ENCODE measurements at places on chromosomes 1 and 21.

- DNase-seq = no peak
Measured at GRCh38 chr1:15187175-15188129, 33.9 kb downstream of the TMEM51 start.

DNA sequence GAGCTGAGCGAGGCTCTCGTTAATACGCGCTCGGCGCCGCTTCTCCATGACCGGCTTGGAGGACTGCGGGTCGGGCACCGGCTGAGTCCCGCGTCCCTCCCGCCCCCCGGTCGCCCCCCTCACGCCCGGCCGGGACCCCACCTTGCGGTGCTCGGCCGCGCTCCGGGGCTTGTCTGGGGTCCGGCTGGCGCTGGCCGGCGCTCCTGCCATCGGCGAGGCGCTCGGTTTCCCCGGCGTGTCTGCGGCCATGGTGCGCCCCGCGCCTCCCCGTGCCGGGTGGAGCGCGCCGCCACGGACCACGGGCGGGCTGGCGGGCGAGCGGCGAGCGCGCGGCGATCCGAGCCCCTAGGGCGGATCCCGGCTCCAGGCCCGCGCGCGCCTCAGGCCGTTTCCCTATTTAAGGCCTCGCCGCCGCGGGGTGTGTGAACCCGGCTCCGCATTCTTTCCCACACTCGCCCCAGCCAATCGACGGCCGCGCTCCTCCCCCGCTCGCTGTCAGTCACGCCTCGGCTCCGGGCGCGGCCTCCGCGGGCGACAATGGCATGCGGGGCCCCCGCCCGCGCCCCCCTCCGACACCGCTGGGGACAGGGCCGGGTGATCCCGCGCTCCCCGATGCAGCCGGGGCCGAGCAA, at the start of gene HES4:
TSS of gene HES4 (minus strand) at position 373 of the 632 bp plus-strand sequence. CDS start at position 249, 124 bp downstream.
- no peak for DNase-seq

DNA sequence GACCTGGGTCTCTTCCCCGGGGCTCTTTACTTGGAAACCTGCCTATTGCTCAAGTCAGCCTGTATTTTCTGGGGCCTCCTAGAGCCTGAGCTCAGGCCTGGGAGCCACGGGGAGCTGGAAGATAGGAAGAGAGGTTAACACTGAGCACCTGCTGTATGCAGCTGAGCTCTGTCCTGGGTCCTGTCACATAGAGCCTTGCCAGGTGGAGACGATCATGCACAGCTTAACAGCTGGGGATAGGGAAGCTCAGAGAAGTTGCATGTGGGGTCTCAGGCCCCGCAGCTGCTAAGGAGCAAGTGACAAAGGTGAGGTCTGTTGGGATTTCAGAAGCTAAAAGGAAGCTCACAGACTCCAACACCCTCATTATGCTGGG, 127.4 kb upstream of the TMEM51 start:
- DNase-seq = no peak

DNA sequence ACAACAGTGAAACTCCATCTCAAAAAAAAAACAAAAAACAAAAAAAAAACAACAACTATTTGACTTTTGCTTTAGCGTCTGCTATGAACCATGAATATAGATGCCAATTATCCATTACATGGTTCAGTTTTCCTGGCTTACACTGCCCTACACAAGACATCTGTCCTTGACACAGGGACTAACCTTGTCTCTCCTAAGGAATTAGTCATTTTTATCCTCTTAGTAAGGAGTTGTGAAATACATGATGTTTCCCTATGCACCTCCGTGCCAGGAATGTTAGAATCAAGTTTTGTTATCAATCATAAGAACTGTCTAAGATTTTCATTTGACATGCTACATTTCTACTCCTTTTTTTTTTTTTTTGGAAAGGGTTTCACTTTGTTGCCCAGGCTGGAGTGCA, 241.8 kb downstream of the KIF26B start:
- no peak for DNase-seq

DNA sequence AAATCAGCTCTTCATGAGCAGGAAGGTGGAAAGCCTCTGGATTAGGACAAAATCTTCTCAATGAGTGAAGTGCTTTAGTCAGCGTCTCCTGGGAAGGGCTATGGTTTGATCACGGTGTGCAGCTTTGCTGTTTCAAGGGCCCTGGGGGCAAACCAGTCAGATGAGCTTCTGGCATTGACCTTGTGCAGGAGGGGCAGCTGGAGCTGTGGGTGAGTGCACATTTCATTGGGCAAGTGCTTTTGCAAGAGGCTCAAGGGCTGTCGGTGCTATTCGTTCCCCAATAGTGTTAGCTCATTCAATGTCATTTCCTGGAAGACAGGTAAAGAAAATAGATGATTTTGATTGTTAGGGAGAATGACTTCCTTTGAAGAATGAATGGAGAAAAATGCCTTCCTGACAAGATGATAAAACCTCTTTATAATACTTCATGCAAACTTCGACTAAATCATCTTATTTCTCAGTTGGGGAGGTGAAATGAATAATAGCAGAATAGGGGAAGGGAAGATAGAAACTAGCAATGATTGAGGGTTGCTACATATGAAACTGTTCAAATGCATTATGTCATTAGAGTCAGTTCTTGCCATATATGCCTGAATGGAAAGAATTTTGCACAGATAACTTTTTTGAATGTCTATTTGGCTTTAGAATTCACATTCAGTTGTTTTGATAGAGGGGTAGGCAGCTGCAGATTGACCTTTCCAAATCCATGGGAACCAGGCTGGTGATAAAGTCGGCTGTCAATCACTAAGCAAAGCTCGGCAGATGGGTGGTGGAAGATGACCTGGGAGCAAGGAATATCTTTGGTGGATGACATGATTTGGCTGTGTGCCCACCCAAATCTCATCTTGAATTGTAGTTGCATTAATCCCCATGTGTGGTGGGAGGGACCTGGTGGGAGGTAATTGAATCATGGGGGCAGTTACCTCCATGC, 12.9 kb upstream of the DISC1 start:
- no peak for DNase-seq

DNA sequence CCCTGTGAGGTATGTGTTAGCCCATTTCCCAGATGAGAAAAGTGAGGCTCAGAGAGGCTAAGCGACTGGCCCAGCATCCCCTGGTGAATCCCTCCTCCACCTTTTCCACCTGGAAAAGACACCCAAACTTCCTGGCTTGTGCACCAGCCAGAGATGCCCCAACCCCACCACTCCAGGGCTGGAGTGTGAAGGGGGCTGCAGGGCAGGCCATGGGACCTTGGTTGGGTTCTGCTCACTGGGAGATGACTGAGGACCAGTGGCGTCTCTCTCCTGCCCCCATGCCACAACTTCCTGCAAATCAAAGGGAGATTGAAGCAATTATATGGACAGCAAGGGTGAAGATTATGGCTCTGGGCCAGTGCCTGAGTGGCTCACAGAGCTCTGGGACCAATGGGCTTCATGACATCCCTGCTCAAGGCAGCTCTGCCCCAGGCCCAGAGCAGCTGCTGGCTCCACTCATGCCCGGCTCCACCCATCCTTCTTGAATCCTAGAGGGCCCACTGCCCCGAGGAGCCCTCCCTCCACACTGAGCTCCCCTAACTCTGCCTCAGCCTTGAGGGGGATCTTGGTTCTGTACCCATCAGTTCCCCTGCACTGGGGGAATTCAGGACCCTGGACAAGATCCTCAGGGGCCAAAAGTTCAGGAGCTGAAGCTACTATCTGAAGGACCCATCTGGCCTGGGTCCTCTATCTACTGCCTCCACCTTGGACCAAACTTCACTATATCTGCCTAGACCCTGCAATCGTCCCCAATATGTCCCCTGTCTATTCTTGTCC, 416.9 kb downstream of the PTPRU start:
- DNase-seq = no peak

DNA sequence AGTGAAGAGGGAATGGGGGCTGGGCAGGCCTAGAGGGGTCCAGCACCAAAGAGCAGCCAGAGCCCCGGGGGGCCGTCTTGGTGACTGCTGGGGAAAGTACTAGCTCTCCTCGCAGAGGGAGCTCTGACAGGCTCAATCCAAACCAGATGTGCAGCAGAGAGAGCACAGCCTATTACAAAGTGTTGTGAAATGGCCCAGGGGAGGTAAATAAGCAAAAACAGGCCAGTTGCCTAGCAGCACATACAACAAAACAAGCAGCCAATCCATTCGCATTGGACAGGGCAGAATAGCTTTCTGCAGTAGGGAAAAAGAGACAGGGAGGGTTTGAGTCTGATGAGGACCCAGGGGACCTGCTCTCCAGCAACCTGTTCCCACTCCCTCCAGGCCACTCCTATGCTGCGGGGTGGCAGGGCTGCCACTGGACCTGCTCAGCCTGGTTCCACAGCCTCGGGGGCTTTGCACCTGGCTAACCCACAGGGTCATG, 239.6 kb upstream of the FGGY start:
- DNase-seq = no peak

- DNase-seq = no peak
Measured at GRCh38 chr21:38386967-38387366, 111.3 kb downstream of the ERG start.

DNA sequence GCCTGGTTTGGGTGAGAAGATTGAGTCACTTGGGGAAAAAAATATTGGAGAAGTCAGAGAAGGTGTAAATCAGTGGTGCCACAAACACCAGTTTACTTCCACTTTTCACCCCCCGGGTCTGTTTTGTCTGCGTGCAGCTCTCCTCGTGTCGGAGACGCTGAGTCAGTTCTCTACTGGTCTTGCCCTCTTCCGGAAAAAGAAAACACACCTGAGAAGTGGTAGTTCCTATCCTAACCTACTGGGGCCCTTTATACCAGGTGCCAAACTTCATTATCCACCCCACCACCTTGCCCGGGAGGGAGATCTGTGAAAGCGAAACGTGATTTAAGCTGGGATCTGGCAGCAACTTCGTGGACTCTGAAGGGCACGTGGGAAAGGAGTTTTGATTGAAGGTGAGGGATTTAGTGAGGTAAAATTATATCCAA, 855 bp upstream of the IVNS1ABP start:
- peak; percentile 10 for DNase-seq

Measured in Panc1 (cell line).